Activated CD8-positive, alpha-beta T cell treated with anti-CD3 and anti-CD28 coated beads for 36 hours (primary cell): ENCODE measurements at places on chromosomes 7 and 10.

GRCh38 chr7:128963327-128963757, 25.6 kb downstream of the IRF5 start:
- peak; percentile 76 for DNase-seq

- no peak for DNase-seq
Observed at GRCh38 chr7:47227762-47228177, 354.1 kb downstream of the TNS3 start.

DNA sequence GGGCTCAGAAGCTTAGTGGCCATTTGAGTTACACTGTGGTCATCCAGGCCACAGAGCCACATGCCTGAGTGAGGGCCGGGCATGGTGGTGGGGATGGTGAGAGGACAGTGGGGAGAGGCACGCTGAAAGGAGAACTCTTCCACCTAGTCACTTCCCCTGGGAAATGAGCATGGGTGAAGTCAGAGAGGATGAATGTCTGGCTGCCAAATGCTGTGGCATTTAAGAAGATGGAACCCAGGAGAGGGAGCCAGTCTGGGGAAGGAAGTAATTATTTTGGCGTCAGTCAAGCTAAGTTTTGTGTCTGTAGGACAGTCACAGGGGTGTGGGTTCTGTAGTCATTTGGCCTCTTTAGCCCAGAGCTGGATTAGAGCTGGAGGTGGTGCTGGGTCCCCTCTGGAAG, 86.0 kb upstream of the PODXL start:
- DNase-seq = no peak

DNA sequence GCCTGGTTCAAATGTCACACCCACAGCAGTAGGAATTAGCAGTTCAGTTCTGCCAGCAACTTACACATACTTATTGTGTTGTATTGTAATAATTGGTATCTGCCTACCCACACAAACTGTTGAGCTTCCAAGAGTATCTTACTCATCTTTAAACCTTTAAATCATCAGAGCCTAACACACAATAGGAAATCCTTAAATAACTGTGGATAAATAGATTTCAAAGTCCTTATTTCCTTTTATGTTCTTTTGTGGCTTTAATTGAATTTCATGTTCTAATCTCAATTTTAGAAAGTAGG, 3.9 kb downstream of the CASD1 start:
- DNase-seq = no peak

DNA sequence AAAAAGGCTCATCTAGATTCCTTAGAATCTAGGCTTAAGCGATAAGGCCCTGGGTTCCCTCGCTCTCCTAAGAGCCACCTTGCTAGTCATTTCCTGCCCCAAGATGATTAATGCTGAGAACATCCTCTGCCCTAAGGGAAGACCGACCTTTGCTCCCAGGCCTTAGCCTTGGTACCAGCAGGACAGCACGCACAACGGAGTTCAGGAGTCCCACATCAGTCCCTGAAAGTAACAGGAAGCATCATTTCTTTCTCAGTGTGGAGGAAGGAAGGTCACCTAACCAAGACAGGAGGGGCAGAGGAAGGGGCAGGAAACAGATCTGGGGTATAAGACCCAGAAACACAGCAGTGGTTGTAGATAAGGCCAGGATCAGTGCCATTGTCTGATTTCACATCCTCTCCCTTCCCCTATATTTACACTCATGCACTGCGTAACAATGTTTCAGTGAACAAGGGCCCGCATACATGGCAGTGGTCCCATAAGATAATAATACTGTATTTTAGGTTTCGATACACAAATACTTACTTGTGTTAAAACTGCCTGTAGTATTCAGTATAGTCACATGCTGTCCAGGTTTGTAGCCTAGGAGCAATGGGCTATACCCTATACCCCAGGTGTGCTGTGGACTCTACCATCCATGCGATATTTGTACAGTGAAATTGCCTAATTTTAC, 8.1 kb upstream of the FAM107B start:
- peak; percentile 6 for DNase-seq

- no peak for DNase-seq
Observed at GRCh38 chr7:46600340-46600739, 679.3 kb upstream of the IGFBP3 start.

DNA sequence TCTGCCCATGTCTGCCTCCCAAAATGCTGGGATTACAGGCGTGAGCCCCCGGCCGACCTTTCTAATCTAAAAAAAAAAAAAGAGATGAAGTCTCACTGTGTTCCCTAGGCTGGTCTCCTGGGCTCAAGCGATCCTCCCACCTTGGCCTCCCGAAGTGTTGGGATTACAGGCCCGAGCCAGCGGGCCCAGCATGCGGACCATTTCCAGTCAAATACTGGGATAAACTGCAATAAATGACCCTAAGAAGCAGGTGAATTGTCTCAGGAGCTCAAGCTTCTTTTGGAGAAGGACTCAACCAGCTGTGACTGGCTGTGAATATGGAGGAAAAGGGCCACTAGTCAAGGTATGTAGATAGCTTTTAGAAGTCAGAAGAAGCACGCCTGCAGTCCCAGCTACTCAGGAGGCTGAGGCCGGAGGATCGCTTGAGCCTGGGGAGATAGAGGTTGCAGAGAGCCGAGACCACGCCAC, 550 bp upstream of the CREM start:
- no peak for DNase-seq

DNA sequence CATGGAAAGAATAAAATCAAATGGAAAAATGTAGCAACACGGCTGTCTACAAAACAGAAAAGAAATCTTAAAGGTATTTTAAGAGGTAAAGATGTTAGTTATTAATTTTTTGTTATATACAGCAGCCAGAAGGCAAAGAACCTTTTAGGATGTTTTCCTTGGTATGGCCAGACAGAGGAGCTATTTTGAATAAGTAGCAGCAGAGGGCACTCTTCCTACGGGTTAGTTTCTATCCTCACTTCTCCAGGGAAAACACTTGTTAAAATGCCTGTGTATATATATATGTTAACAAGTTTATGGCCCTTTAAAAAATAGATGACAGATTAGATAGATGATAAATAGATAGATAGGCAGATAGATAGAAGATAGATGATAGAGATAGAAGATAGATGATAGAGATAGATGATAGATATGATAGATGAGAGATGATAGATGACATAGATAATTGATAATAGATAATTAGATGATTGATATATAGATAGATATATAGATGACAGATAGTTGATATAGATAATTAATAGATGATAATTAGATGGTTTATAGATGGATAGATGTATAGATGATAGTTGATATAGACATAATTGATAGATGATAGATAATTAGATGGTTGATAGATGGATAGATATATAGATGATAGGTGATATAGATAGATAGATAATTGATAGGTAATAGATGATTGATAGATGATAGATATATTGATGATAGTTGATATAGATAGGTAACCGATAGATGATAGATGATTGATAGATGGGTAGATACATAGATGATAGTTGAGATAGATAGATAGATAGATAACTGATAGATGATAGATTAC, 57.8 kb upstream of the WIPF3 start:
- DNase-seq = no peak

DNA sequence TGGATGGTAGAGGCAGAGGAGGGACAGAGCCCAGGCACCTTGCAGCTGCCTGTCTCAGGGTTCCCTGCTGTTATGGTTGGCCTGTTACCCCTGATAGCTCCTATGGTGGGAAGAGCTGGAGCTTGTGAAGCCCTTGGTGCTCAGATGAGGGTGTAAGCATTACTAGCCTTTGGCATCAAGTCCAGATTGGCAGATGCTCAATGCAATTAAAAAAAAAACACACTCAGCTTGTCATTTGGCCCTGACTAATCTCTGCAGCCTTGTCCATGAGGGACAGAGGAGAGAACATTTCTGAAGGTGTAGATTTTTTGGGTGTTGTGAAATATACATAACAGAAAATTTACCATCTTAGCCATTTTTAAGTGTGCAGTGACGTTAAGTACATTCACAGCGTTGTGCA, 86.3 kb downstream of the PLPP4 start:
- no peak for DNase-seq

DNA sequence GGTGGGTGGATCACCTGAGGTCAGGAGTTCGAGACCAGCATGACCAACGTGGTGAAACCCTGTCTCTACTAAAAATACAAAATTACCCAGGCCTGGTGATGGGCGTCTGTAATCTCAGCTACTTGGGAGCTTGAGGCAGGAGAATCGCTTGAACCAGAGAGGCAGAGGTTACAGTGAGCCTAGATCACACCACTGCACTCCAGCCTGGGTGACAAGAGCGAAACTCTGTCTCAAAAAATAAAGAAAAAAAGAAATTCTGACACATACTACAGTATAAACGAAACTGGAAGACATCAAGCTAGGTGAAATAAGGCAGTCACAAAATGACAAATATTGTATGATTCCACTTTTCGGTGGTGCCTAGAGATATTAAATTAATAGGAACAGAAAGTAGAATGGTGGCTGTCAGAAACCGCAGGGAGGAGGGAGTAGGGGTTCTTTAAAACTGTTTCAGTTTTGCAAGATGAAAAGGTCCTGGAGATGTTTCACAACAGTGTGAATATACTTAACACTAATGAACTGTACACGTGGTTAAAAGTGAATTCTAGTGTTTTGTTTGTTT, 23.2 kb downstream of the PILRA start:
- peak; percentile 87 for DNase-seq

DNA sequence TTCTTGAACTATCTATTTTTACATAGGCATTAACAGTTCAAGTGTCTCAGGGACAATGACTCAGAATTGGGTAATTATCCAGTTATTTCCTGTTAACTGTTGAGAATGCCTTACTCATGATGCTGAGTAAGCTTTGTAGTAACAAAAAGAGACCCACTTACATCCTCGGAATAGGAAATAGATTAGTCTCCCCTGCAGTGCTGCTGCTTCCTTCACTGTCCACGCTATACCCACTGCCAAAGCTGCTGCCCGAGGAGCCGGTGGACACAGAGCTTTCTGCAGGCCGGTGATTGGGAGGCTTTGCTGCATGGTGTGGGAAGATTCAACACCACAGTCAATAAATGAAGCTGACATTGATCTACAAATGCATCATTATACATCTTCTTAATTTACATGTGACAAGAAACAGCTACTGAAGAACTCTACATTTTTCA, 357.1 kb downstream of the PCLO start:
- no peak for DNase-seq

DNA sequence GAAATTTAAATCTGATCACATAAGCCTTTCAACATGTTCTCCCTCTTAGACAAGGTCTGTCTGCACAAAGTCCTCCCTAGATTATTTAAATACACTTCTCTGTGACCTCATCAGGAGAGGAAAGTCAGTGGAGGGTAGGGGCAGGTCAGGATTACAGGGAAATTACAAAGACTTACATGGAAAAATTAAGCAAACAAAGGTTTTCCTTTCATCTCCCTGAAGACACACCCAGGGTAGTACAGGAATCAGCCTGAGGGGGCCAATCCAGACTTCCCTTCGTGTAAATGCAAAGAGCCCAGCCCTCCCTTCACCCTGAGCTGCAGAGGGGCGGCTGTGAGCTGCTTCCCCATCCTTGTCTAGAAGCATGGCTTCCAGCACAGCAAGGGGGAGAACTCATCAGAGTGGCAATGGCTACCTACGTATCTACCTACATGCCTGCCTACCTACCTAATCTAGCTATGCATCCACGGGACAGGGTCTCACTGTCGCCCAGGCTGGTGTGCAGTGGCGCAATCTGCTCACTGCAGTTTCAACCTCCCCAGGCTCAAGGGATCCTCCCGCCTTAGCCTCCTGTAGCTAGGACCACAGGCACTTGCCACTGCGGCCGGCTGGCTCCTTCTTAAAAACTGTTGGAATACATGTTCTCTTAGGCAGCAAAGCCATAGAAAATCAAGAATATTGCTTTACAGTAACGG, 33.2 kb downstream of the PITRM1 start:
- no peak for DNase-seq

DNA sequence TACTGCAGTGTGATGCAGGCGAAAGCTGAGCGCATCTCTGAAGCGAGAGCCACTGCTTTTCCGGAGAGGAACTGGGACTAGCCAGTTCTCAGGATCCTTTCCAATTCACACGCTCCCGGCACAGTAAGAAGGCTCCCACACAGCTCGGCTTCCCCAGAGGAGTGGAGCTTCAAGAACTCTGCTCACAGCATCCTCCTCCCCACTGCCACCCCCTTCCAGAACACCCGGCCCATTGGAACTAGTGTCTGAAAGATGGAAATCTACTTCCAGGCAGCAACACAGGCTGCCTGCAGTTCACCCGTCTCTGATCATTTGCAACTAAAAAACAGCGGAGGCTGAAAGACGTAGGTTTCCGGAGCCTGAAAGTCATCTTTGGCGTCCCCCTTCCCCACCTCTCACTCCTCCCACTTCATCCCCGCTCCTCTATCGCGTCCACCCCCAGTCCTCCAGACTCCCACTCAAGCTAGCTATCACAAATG, at the start of gene DGKB:
Gene DGKB (minus strand): TSS at position 163 of the 479 bp plus-strand sequence.
- DNase-seq = no peak

- no peak for DNase-seq
Observed at GRCh38 chr7:76211216-76211615, 9.5 kb downstream of the SRRM3 start.

- DNase-seq = peak; percentile 58
Observed at GRCh38 chr7:102412548-102412947, 16.4 kb downstream of the PRKRIP1 start.

DNA sequence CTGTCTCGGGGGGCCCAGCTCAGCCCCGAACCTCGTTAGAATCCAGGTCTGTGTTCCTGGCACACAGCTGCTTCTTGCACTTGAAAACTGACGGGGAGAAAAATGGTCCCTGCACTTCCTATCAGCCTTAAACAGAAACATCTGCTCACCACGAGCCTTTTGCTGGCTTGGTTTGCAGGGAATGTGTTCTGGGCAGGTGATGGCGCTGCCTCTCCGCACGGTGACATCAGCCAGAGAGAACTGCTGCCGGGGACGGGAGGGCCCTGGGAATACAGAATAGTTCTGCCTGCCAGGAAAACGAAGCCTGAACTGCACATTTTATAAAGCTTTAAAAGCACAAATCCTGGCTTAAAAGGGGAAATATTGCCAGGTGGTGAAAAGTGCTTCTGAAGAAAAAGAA, 622.5 kb downstream of the TYW1 start:
- no peak for DNase-seq

DNA sequence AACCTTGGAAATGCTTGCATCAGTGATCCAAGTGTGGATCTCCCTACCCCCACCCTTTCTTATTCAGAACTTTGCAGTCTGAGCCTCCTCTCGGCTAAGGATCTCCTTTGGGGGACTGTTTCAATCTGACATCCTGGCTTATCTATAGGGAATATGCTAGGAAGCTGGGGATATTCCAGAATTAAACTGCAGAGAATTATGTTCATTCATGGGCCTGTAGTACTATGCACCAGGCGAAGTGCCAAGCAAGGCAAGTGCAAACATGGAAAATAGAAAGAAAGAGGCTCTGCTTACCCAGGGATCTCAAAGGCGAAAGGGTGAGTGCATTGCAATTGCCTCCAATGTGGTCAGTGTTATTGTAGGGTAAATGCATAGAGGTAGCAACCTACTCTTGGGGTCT, 96.5 kb downstream of the CACNB2 start:
- DNase-seq = no peak

- no peak for DNase-seq
Observed at GRCh38 chr7:136018104-136018503, 40.9 kb upstream of the MTPN start.

DNA sequence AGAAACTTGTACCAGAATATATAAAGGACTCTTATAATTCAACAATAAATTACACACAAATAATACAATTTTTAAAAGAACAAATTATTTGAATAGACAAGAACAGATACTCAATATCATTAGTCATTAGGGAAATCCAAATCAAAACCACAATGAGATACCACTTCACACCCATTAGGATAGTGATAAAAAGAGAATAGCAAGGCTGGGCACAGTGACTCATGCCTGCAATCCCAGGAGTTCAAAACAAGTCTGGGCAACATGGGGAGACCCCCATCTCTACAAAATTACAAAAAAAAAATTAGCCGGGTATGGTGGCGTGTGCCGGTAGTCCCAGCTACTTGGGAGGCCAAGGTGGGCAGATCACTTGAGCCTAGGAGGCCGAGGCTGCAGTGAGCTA, 52.2 kb upstream of the KCNIP2 start:
- DNase-seq = peak; percentile 16
